ENCODE measurements at places on chromosomes 7 and 10. TPM values are rescaled to one million over a fixed set of nuclear protein-coding genes. Genes with fewer than 3 reads are reported as not detected.

DNA sequence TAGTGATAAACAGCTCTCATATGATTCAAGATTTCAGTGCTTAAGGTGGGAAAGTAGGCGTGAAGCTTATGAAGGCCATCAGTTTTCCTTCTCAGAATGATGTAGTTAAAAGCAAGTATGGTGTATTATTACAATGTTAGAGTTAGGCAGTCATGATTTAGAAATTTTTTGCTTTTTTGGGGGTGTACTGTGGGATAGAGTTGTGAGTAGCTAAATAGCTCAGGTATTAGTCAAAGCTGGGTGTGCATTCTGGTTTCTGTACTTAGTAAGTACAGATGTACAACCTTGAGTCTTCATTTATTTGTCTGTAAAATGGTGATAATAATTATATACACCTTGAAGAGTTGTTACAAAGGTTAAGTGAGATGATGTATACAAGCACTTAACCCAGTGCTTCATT is 52.2 kb downstream of the R3HCC1L start:
- no peak for DNase-seq

- DNase-seq, result no peak
These were observed 96.0 kb upstream of the RSU1 start for GRCh38 chr10:16913266-16913665.

DNA sequence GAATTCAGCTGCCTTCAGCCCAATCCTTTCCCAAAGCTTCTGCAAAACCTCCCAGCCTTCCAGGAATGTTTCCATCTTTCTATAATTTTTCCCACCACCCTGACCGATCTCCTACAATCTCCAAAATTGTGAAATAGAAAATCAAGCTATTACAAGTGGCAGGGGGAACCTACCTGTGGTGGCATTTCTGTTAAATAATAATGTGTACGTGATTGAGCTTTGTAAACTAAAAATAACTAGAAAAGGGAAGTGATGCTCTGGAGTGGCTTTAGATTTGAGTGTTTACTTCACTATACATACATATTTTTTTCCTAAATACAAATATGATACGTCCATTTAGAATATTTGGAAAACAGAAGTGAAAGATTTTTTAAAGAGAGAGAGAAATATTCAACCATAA is 593.6 kb downstream of the GRM8 start:
- no peak for DNase-seq

DNA sequence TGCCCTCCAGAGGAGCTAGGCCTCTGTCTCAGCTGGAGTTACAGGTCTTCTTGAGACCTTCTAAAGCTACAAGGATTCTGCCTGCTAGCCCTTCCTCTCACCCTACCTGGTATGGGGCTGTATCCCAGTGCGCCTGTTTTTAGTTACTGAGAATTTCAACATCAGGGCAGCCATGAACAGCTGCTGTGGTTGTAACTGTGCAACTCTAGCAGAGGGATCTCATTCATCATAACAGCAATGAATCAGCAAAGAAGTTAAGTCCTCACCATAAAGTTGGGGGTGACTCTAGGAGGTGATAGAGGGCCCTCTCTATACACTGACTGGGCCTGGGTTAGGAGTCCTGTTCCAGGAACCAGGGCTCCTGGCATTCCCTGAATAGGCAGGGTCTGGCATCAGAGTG is 14.0 kb upstream of the CDH23 start:
- no peak for DNase-seq

GRCh38 chr10:102619281-102619981 is 24.8 kb upstream of the TRIM8 start:
- no peak for DNase-seq

DNA sequence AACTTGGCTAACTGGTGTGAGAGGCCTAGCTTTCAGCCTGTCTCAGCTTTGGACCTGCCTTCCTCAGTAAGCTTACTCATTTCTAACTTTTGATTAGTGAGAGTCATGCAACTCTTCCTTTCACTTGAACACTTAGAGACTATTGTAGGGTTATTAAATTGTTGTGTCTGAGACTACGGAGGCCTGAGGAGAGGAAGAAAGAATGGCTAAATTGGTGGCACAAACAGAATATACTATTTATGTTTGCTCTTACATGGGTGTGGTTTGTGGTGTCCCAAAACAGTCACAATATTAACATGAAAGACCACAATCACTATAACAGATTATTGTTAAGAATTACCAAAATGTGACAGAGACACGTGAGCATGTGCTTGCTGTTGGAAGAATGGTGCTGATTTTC is 82.1 kb downstream of the TRIM24 start:
- no peak for DNase-seq

DNA sequence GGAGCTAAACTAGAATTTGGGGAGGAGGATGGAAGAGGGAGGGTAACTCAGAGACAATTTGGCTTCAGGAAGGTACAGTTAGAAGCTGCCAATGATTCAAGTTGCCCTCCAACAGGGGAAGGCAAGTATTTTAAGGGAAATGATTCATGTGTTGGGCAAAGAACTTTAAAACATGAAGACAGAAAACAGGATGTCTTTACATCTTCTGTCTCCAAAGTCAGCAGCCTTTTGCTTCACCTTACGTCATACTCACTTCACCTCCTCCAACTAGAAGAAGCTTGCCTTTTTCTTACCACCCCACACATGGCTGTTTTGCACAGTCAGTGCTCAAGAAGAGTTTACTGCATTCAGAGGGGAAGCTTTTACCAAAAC is 36.1 kb downstream of the PPP1R3C start:
- DNase-seq, result no peak

DNA sequence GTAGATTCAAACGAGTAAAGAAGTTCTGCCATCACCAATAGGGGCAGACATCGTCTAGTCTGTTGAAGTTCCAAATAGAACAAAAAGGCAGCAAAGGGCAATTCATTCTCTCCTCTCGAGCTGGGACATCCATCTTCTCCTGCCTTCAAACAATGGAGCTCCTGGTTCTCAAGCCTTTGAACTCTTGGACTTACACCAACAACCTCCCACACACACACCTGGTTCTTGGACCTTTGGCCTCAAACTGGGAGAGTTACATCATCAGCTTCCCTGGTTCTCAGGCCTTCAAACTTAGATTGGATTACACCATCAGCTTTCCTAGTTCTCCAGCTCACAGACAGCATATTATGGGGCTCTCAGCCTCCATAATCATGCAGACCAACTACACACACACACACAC is 9.8 kb upstream of the GIMAP5 start:
- DNase-seq, result no peak

DNA sequence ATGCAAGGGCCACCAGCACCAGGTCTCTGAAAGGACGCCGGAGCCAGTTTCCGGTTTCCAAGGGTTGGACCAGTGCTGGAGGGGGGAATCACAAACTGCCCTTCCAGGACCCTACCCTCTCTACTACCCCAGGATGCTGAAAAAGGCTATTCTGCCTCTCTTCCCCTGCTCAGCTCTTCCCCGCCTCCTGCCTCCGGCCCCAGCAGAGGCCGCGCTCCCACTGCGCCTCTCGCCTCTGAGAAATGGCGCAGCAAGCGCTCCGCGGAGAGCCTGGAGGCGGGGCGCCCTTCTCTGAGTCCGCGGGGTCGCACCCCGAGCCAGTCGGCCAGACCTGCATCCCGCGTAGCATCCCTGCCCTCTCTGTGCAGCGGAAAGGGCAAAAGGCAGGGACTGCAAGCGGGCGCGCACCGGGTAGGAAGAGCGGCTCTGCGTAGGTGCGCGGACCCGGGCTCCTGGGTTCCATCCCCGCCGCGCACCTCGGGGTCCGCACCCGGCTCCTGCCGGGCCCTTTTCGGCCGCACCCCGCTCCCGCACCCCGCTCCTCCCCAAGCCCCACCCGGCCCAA is 476 bp upstream of the RET start:
- no peak for DNase-seq

GRCh38 chr7:121936951-121937623 is 64.1 kb downstream of the PTPRZ1 start:
- DNase-seq, result no peak

- DNase-seq, result no peak
These were observed 2.1 kb downstream of the PRKG1 start for GRCh38 chr10:51076299-51076841.

DNA sequence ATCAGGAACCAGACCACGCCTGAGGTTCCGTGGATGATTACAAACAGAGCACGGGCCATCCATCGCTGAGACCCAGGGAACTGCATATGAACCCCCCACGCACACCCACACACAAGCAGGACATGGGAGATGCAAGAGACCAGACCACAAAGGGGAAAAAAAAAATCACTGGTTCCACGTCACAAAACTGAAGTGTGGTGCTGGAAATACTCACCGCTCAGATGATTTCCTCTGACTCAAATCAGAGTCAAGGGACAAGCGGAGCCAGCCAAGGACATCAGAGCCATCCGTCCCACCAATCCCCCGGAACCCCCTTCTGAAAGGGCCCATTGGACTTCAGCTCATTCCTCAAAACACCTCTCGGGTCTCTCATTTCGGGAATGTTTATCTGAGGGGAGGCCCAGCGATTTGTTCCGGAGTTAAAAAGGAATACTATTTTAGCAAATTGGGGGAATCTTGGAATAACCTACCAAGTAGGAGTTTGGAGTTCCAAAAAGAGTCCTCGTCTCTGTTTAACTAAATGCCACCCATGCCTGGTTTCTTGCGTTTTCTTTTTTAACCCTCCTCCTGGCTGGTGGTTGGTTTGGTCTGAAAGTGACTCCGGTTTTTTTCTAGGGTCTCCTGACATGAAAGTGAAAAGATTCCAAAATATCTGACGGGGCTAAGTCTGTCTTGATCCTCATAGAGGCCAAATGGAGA is 15.0 kb downstream of the SNX8 start:
- no peak for DNase-seq

DNA sequence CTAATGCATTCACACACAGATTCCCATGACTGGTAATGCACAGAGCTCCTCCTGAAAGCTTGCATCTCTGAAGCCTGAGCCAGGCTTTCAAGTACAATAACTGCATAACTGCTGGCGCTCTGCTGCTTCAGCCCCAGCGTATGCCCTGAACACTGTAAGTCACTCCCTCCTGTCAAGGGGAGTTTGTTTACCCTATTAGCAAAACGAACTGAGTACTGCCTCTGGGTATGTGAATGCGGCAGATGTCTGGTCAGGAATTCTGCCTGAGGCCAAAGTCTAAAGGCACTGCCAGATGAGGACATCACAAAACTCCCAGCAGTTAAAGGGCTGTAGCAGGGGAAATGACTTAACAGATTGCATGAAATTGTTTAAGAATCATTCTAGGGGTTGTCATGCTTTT is 97.7 kb downstream of the NRCAM start:
- no peak for DNase-seq

DNA sequence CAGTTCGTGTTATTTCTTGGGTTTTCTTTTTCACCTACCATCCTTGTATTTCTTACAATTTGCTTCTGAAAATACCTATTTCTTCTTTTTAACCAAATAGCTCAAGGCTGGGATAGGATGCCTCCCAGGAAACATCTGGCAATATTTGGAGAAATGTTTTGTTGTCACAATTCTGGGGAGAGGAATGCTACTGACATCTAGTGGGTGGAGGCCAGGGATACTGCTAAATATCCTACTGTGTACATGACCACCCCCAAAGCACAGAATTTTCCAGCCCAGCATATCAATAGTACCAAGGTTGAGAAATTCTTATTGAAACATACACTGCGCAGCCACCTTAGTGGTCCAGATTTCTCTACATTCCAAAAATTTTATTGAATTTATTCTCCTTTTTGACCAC is 55.5 kb downstream of the CNTNAP2 start:
- DNase-seq, result no peak

- no peak for DNase-seq
These were observed 391.4 kb downstream of the TNS3 start for GRCh38 chr7:47190462-47190861.

GRCh38 chr7:12013983-12014382 is 182.0 kb upstream of the THSD7A start:
- DNase-seq, result no peak

DNA sequence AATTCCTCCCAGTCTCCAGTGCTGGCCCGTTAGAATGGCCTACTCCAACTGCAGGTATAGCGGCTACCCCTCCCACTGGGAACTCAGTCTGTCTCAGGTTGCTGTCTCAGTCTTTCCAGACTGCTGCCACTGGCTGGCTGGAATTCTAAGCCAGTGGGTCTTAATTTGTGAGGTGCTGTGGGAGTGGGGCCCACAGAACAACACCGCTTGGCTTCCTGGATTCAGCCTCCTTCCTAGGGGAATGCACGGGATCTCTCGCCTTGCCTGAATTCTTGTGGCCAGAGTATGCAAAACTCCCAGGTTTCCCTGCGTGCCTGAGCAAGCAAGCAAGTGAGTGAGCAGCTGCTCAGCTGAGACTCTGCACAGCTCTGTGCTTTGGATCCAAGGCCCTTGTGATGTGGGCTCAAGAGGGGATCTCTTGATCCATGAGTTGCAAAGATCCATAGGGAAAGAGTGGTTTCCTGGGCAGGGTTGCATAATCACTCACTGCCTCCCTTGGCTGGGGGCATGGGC is 41.5 kb upstream of the GPR141 start:
- no peak for DNase-seq

GRCh38 chr7:133635541-133635940 is 382.7 kb downstream of the EXOC4 start:
- no peak for DNase-seq

DNA sequence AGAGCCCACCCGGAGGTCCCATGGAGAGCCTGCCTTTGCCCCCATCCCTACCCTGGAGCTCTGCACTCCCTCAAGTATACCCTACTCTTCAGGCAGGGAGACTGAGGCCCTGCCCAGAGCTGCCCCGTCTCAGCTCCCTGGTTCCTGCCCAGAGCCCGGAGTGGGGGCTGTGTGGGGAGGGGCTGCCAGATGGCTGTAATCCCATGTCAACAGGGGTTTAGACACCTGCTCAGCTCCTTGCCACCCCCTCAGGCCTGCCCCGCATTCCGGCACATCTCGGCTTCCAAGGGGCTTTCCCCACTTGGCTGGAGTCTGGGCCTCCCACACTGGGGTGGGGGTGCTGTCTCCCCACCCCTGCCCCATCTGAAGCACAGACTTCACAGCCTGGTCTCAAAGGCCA is 20.9 kb upstream of the LFNG start:
- no peak for DNase-seq

DNA sequence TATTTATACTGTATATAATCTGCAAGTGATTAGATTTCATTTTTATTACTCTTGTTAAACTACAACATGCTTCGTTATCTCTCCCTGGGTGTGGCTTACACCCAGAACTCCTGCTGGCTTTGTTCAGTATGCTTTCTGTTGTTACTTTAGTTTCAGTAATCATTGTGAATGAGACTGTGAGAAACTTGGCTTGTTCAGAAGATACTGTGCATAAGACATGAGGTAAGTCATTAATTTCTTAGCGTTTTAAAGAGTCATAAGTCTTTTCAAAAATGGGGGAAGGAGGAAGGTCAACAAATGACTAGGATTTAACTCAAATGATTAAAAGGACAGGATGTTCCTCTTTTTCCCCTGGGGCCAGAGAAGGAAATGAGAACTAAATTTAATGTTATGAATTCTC is 11.6 kb upstream of the ADD3 start:
- DNase-seq, result no peak

DNA sequence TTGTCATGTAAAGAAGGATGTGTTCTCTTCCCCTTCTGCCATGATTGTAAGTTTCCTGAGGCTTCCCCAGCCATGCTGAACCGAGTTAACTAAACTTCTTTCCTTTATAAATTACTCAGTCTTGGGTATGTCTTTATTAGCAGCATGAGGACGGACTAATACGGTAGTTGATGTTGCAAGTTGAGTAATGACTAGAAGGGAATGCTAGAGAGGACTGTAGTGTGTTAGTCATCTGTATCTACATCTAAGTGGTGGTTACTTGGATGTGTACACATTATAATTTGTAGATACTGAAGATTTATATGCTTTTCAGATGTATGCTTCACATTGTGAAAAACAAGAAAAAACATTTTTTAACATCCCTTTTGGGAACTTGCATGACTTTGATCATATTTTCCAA is 244.6 kb downstream of the POLR1F start:
- no peak for DNase-seq

The FBXW4 gene
- total RNA-seq, result 57.9 TPM

The IGFBP1 gene
- total RNA-seq, result 28.4 TPM

The CDC14C gene
- not detected for total RNA-seq

The GARIN1A gene
- 3.2 TPM for total RNA-seq

The SPDYE6 gene
- not detected for total RNA-seq

All from ovary (tissue), 10 donors.